ENCODE measurements at places on chromosomes 12 and 14.

GRCh38 chr12:112175361-112176155 lies 50.2 kb downstream of the TRAFD1 start:
- no peak for DNase-seq

GRCh38 chr14:61435563-61436337 lies 114.4 kb downstream of the PRKCH start:
- no peak for DNase-seq

DNA sequence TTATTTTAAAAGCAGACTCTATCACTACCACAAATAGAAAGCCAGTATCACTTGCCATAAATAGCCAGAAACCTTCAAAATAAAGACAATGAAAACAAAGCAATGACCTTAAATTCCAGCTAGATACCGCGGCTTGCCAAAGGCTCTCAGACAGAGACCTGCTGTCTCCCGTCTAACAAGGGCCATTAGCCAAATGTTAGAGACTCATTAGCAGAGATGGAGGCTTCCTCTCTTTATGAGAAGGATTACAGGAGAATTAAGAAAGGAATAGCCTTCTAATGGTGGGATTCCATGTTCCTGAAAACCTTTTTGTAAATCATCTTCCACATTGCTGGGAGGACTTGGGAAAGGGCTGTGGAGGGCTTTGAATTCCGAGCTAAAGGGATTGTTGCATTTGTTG lies 206.7 kb downstream of the AACS start:
- DNase-seq, result no peak

DNA sequence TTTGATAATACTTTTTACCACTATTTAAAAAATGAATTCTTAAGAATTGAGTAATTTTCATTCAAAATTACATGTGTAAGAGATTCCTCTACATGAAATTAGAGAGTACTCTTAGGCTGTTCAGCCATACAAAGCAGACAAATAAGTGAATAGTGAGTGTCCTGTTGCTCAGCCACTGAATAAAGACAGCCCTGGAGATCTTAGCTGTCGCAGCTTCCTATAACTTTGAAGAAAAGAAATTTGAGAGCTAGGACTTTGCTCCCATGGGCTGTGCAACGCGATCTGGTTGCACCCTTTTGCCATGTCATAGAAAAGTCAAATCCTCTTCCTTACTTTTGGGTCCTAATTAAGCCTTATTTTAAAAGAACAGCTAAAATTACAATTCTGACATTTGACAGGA lies 40.9 kb upstream of the LRIG3 start:
- no peak for DNase-seq

DNA sequence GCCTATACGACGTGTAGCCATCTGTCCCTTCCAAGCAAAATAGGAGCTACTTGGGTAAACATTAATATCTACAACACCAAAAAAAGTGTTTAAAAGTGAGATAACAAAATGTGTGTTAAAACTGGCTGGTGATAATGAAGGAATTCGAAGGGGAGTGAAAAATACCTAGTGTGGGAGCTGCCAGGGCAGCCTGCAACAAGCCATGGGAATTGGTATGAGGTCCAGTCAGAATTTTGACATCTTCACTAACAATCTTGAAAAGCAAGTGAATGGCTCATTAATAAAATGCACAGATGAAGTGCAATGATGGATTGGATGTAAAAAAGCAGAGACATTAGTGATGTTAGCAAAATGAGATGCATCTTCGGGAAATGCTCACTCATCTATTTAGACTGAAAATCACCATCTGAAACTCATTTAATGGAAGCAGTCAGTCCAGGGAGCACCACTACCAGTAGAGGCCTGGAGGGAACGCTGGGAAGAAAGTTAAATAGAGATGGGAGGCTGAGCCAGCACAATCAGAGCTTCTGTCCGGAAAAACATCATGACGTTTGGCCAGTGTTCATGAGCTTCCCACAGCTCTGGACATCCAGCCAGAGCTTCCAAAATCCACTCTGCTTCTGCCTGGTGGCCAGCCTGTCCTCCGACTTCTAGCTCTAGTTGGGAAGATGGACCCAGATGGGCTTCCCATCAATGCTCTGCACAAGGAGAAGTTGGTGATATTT lies 405.0 kb upstream of the TMTC1 start:
- DNase-seq, result no peak

- DNase-seq, result no peak
Measured at GRCh38 chr12:8637666-8638065, 25.0 kb downstream of the MFAP5 start.
